ENCODE measurements at places on chromosomes 2 and 18.

DNA sequence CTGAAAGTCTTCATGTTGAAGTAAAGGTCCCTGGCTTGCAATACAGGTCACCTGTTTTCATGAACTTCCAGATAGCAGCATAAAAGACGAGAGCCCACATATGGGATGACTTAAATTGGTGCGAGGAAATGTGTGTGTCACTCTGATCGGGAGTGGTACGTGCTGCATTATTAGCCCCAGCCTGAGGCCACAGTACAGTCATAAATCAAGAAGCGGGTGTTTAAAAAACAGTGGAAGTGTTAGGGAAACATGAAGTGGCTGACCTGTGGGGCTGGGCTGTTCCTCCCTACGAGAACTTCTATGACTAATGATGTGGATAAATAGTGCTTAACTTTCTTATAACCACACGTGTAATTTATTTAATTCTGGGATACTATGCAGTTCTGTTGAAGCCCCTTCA is 24.4 kb downstream of the RDH14 start:
- DNase-seq, result no peak

GRCh38 chr18:63082366-63083019 is 237.1 kb downstream of the BCL2 start:
- DNase-seq, result no peak

DNA sequence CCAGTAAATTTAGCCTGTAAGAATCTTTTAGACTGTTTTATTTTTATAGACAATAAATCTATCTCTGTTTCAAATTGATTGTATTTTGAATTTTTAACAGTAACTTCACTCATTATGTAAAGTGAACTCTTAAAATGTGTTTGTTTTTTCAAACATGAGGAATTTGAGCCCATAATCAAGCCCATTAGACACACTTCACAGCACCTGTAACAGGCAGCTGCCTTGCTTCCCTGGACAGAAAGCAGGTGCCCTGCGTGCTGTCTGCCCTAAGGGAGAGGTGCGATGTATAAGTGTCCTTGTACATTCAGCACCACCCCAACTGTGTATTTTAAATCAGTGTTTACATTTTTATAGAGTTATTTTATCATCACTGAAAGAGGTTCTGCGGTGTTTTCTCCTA is 186.5 kb upstream of the TPO start:
- no peak for DNase-seq

- DNase-seq, result no peak
These were observed 4.5 kb downstream of the PRLH start for GRCh38 chr2:237570776-237571335.

DNA sequence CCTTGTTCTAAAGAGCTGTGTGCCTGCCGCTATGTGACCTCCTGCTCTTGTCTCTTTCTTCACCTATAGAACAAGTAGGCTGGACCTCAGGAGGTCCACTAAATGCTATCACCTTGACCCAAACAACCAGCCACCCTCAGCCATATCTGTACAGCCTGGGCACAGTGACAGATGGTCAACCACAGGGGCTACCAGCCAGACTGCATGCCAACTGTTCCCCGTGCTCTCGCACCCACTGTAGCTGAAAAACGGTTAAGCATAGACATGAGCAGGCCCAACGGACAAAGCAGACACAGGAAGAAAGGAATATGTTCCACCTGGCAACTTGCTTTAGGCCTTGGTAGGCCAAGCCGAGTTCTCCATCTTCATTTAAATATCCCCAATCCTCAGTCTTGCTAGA is 43.2 kb upstream of the ACAA2 start:
- no peak for DNase-seq

- DNase-seq, result no peak
These were observed 82.4 kb downstream of the CTIF start for GRCh38 chr18:48621240-48621639.

- DNase-seq, result no peak
These were observed 22.8 kb upstream of the ERMN start for GRCh38 chr2:157348291-157348921.

DNA sequence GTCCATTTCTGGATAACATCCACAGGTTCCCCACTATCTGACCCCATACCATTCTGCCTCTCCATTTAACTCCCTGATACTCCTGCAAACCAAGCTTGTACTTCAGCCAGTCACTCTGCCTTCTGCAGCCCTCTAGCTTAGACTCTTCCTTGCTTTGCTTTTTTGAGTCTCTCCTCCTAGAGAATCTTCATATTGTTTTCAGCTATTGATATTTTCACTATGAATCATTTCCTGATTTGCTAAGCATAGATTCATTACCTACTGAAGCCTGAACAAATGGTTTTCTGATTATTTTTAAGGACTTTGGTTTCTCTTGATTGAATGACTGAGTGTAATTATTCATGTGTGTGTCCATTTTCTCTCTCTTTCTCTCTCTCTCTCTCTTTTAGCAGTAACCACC is 2102.3 kb upstream of the CELF4 start:
- DNase-seq, result no peak

DNA sequence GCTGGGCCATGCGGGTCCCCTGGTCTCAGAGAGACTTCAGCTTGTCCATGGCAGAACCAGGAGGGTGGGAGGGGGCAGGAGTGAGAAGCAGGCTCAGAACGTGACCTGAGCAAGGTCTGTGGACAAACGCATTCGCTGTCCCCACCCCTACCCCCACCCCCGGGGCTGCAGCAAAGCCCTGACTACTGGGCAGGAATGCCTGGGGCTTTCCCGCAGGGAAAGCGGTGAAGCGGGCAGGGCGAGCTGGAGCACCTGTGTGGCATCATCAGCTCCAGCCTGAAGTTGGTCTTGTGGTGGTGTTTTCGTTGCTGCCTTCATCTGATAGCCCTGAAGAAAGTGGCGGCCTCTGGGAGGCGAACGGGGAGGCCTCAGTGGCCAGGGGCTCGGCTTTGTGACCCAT is 26.1 kb upstream of the ALKAL2 start:
- DNase-seq, result no peak

DNA sequence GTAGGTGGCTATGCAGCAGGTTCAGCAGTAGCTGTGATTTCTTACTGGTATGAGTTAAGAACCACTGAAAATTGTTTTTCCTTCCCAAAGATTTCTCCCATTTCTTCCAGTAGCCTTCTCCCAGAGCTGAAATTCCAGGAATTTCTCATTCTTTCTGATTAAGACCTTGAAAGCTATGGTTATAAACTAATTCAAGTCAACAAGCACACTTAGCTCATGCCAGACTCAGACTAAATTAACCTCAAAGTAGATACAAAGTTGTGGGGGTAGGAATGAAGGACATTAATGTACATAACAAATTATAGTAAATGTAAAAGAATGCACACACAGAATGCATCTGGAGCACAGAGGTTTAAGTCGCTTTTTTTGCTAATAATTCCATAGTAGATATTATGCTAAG is 103.6 kb upstream of the SOX11 start:
- DNase-seq, result no peak

DNA sequence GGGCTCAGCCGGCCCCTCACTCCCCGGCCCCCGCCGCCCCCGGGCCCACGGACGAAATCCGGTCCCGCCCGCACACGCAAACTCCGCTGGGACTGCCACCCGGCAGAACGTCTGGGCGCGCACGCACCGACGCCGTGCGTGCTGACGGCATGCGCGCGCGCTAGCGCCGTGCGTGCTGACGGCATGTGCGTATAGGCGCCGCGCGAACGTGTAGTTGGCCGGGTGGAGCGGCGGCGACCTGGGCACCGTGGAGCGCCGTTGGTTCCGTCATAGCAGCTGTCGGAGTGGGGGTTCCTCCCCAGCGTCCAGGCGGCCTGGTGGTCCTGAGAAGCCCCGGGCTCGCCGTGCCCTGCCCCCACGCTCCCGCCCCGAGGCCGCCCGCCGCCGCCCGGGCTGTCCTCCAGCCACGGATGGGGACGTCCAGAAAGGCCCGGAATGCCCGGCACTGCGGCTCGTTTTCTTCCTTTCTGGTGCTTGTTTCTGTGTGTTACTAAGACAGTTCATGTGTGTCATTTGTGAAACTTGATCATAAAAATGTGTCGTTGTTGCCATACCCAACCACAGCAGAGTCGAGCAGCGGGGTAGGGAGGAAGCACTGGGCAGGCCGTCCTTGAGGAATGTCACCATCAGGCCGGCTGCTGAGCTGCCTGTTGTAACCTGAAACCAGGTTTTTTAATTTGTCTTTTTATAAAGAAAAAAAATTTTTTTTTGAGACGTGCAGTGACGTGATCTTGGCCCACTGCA is at the start of gene TXNL4A:
TXNL4A (minus strand) TSS at position 113 of the 744 bp plus-strand sequence. CDS start 171 bp downstream, outside the sequence.
- DNase-seq, result peak; percentile 89

- DNase-seq, result no peak
These were observed 23.5 kb downstream of the GPC1 start for GRCh38 chr2:240458900-240459391.

DNA sequence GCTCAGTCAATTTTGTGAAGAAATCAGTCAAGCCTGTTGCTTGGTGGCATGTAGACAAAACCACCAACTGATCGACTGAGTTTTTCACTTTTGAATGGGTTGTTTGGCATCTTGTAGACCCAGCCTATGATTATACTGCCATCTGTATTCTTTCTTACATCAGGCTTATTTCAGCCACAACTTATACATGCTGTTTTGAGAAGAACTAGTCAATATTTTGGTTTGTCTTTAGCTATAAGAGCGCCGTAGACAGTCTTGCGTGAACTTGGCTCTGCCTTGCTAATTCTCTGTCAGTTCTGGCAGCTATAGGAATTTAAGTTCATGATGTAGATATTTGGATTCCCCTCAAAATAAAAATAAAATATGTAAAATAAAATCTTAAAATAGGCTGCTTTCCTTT is 742.0 kb upstream of the FANCL start:
- DNase-seq, result no peak

DNA sequence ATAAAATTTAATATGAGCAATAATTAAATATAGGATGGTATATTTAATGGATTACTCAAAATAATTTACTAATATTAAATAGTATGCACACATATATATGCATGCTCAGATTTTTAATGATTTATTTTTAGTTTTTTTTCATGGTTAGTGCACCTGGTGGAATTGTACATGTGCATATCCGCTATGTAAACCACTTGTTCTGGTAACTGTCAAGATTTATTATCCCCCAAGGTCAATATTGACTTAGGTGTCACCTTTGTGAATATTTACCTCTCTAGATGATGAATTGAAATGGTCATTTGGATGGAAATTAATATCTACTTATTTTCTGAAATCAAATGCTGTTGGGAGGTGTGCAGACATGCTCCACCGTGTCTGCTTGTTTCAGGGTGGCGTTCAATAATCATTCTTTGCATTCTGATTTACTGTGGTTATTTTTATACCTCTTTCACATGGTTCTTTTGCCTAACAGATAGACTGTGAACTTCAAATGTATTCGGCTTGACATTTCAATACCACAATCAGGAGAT is 14.7 kb downstream of the CNTNAP5 start:
- DNase-seq, result no peak

GRCh38 chr2:218831378-218831990 is at the start of gene PRKAG3:
PRKAG3 (minus strand) TSS chr2:218831803.
- DNase-seq, result no peak

- no peak for DNase-seq
These were observed 1.5 kb downstream of the SMCHD1 start for GRCh38 chr18:2656981-2657512.

DNA sequence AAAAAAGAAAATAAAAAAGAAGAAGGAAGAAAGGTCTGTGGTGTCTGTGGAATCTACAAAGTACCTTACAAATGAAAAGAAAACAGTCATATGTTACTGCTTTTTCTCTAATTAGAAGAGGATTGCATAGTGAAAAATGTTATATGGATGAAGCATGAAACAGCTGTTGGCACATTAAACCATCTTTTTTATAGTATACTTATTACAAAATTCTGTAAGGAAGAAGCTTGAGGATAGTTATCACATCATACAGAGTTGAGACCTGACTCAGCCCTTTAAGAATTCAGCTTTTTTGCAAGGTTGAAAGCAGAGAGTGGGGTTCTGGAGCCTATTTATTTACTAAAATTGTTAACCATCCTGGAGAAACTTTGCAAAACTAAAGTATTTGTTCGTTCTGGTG is 222.7 kb downstream of the PHLPP1 start:
- no peak for DNase-seq

DNA sequence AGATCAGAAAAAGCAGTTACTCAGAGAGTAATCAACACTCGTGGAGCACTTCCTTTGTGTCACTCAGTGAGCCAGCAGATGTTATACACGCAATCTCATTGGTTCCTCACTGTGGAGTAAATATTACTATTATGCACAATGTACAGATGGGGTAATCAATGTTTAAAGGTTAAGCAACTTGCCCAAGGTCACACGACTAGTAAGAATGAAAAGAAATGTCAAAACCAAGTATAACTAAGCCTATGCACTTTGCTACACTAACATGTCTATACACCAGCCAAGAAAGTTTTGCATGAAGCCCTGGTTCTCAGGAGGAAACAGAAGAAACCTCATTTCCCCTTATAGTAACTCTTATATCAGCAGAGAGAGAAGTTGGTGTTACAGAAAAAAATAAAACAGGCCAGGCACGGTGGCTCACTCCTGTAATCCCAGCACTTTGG is 5.4 kb downstream of the METTL21A start:
- no peak for DNase-seq

DNA sequence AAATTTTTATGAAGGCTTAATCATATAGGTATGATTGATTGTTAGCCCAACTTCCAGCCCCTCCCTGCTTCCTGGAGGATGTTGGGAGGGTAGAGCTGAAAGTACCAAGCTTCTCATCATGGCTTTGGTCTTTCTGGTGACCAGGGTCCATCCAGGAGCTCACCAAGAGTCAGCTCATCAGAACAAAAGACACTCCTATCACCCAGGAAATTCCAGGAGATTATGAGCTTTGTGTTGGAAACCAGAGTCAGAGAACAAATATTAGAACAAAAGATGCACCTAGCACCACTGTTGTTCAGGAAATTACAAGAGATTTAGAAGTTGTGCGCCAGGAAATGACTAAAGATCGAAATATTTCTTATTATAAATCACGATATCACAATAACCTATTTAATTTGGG is 119.9 kb upstream of the THUMPD2 start:
- DNase-seq, result no peak

- no peak for DNase-seq
These were observed 266.0 kb upstream of the FSIP2 start for GRCh38 chr2:185472574-185472973.

DNA sequence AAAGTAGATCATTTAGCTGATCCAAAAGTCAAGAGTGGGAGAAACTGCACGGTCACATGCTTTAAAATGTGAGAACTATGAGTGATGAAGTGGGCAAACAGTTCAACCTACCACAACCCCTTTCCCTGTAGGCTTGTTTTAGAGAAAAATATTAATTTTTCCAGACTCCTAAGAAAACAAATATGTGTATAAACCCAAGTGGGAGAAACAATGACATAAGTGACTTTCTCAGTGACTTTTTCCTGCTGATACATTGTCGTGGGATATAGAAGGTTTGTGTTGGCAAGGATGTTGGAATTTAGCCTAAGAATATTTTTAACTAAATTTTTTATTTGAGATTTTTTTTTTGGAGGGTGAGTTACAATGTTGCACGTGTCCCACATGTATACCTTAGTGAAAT is 321.7 kb downstream of the FIGN start:
- no peak for DNase-seq

DNA sequence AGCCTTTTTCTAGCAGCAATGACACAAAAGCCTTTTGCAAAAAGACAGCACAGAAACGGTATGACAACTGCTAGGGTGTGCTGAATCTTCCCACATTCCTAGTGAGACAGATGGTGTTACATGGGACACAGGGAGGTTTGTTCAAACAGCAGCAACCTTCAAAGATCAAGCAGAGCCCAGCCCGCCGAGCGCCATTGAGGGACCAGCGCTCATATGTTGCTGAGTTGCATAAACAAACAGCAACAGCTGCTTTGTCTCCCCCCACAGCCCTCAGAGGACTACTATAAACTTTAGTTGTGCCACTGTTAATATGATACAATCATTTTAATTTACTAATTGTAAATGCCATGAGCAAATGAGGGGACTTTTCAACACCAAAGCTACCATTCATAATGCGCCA is 117.7 kb downstream of the ZEB2 start:
- no peak for DNase-seq

Data from stimulated activated CD8-positive, alpha-beta memory T cell treated with anti-CD3 and anti-CD28 coated beads, Interleukin-4, amount 100 ng/mL, for 48 hours (primary cell).